PC-3 (cell line): ENCODE measurements at places on chromosomes 7 and 10.

- no peak for DNase-seq
Measured at GRCh38 chr10:12561720-12562119, 212.4 kb downstream of the CAMK1D start.

GRCh38 chr7:30687604-30688003 lies 5.3 kb upstream of the CRHR2 start:
- DNase-seq = no peak

GRCh38 chr10:116989439-116989838 lies 15.5 kb downstream of the SHTN1 start:
- DNase-seq = no peak

- DNase-seq = peak; percentile 64
Measured at GRCh38 chr10:107623292-107623691, 458.8 kb upstream of the SORCS1 start.

- peak; percentile 33 for DNase-seq
Measured at GRCh38 chr7:40306596-40306995, 171.8 kb downstream of the SUGCT start.

GRCh38 chr10:43576580-43576979 lies 2.2 kb upstream of the ZNF239 start:
- DNase-seq = no peak

- DNase-seq = peak; percentile 55
Measured at GRCh38 chr7:155191901-155192478, 105.7 kb upstream of the INSIG1 start.
